CD8-positive, alpha-beta memory T cell (primary cell): ENCODE measurements at places on chromosomes 12 and 14.

GRCh38 chr14:103346286-103346685, 12.2 kb downstream of the EIF5 start:
- no peak for DNase-seq

DNA sequence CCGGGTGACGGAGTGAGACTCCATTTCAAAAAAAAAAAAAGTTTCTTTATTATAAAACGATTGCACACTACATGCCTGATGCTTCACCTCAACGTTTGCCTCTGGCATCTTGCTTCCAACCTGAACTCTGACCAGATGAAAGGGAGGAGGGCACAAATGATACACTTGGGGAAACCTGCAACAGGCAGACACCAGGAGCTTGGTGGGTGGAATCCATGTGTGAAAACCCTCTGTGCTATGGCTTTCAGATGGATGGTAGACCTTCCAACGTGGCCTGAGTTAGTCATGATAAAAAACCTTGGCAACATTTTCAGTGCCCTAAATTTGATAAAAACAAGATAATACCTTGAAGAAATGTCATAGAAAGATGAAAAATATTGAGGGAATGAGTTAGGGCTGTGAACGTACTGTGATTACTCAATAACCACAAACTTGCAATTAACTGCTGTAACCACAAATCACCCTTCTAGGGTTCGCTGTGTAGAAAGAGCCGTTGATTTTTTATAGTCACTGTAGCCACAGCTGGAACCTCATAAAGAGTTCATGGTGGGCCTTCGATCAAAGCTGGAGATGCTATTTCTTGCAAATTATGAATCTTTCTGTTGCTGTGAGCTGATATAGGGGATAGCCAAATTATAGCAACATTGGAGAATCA, 26.1 kb upstream of the GZMB start:
- no peak for DNase-seq

GRCh38 chr14:104358528-104359300, 220.3 kb downstream of the KIF26A start:
- DNase-seq: no peak

DNA sequence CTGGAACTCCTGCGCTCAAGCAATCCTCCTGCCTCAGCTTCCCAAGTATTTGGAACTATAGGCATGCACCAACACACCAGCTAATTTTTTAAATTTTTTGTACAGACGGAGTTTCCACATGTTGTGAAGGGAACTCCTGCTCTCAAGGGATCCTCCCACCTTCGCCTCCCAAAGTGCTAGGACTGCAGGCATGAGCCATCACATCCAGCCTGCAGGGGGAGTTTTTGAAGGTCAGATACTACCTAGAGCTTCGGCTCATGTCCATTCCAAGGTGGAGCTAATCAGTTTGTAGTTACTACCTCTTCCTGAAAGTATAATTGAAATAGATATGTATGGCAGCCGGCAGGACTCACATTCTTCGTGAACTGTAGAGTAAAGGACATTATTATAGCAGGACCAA, 3.7 kb upstream of the TAS2R19 start:
- DNase-seq: no peak

DNA sequence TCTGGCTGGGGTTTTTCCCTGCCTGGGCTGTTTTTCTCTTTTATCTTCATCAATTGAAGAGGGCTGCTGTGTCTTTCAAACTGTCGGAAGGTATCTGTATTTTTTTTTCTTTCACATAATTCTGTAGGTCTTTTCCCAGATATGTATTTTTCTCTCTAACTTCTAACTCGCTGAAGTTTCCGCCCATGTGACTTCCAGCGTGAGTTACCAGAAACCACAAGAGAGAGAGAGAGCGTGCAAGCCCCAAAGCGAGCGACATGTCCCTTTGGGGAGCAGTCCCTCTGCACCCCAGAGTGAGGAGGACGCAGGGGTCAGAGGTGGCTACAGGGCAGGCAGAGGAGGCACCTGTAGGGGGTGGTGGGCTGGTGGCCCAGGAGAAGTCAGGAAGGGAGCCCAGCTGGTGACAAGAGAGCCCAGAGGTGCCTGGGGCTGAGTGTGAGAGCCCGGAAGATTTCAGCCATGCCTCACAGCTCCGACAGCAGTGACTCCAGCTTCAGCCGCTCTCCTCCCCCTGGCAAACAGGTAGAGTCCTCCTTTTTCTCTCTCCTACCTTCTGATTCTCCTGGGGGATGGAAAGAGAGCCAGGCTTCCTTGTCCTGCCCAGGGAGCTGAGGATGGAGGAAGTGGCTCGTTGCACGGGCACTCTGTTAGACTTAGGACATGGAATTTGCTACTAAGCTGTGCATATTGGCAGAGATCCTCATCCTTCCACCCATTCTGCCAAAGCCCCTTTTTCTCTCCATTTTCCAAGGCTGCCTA, at the start of gene BATF:
Gene BATF, plus strand, starts transcription at position 246 of the 759 bp plus-strand sequence. Its CDS starts 214 bp downstream, at position 460.
- DNase-seq: peak; percentile 84

DNA sequence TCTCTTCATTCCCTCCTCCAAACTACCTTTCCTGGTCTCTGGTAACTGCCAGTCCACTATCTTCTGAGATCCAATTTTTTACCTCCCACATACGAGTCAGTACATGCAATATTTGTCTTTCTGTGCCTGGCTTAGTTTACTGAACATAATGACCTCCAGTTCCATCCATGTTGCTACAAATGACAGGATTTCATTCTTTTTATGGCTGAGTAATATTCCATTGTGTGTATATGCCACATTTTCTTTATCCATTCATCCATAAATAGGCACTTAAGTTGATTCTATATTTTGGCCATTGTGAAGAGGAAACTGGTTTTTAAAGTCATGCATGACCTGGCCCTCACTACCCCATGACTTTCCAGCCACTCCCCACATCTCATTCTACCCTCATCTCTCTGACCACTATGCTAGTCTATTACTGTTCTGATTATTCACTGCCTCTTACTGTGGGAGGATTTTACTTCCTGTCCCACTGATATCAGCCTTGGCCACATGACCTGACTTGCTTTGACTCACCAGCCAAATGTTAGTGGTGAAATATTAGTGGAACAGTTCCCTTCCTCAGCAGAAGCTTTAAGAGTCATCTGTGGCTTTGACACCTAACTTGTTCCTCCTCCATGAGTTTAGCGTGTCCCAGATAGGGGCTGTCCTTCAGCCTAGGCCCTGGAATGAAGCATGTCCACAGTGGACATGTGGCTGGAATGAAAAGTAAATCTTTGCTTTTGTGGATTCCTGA, 52.2 kb downstream of the GOLGA5 start:
- no peak for DNase-seq

- DNase-seq: no peak
Measured at GRCh38 chr12:22447223-22447622, 97.1 kb downstream of the C2CD5 start.

- DNase-seq: no peak
Measured at GRCh38 chr12:20492251-20492760, 124.0 kb downstream of the PDE3A start.

DNA sequence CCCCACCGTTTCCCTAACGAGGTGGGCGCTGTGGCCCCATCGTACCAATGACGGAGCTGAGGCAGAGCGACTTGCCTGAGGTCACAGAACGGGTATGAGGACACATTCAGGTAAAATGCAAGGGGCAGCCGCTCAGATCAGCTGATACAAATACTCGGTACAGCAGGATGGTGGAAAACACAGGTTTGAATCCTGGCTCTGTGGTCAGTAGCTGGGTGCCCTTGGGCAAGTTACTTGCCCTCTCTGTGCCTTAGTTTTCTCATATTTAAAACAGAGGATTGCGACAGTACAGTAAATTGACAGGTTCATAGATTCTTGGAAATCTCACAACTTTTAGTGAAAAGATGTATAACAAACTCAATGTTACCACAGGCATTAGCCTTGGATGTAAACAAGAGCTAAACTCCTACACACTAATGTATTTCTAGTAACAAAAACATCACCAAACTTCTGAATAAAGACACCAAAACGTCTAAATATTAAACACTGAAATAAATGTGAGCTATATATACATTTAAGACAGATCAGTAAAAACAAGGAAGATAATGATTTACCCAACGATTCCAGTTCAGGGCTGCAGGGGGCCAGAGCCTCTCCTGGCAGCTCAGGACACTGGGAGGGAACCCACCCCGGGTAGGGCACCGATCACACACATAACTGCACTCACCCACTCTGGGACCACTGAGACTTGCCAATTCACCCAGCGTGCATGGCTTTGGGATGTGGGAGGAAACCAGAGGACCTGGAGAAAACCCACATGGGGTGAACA, 128.4 kb downstream of the RBM19 start:
- no peak for DNase-seq

DNA sequence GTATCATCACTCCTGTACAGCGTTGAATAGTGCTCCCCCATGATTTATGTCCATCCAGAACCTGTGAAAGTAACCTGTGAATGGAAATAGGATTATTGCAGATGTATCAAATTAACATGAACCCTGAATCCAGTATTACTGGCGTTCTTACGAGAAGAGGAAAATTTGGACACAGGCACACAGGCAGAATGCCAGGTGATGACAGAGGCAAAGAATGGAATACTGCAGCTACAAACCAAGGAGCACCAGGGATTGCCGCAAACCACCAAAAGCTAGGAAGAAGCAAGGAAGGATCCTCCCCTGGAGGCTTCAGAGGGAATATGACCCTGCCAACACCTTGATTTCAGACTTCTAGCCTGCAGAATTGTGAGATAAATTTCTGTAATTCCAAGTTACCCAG, 113.5 kb upstream of the EGLN3 start:
- DNase-seq: no peak

GRCh38 chr14:100836941-100837804, 11.3 kb downstream of the MEG3 start:
- no peak for DNase-seq

DNA sequence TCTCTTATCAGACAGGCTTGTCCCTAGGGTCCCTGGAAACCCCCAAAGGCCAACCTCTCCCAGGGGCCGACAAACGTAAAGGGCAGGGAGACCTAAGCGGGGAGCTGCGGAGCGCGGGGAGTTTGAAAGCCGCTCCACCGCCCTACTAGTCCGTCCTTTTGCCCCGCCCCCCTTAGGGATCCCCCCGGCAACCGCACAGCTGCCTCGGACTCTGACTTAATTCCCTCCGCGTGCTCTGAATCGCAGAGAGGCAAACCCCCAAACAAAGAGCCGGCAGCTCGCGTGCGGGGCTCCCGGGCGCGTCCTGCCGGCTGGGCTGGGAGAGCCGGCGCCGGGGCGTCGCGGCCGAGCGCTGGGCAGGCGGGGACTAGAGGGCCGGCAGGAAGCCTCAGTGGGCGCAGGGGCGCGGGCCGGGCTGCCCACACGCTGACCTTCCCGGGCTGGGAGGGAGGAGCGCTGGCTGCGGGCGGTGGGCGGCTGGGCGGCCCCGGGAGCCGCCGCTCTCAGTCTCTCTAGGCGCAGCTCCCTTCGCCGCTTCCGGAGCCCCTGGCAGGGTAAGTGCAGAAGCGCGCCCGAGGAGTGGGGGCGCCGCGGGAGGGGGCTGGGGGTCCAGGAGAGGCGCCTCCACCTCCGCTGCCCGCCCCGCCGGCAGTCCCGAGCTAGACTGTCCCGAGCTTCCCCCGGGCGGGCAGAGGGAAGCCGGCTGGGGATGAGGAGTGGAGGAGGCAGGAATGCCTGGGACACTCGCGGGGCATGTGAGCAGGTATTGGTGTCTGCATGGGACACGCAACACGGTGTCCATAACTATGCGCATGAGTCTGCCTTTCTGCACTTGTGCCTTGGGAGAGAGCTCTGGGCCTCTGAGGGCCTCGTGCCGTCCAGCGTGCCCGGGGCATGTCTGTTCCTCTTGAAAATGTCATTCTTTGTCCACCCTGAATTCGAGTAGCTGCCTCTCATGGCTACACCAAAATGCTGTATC, at the start of gene TSPAN11:
Gene TSPAN11, plus strand, starts transcription at position 506 of the 979 bp plus-strand sequence. CDS start 27,244 bp downstream, outside the sequence.
- DNase-seq: no peak

DNA sequence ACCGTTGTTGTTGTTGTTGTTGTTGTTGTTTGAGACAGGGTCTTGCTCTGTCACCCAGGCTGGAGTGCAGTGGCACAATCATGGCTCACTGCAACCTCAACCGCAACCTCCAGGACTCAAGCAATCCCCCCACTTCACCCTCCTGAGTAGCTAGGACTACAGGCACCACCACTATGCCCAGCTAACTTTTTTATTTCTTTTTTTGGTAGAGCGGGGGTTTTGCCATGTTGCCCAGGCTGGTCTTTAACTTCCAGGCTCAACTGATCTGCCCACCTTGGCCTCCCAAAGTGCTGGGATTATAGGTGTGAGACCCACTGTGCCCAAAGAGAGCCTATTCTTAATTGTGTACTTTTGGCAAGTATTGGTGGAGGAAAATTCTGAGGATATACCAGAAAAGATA, 25.7 kb downstream of the MOK start:
- DNase-seq: no peak

DNA sequence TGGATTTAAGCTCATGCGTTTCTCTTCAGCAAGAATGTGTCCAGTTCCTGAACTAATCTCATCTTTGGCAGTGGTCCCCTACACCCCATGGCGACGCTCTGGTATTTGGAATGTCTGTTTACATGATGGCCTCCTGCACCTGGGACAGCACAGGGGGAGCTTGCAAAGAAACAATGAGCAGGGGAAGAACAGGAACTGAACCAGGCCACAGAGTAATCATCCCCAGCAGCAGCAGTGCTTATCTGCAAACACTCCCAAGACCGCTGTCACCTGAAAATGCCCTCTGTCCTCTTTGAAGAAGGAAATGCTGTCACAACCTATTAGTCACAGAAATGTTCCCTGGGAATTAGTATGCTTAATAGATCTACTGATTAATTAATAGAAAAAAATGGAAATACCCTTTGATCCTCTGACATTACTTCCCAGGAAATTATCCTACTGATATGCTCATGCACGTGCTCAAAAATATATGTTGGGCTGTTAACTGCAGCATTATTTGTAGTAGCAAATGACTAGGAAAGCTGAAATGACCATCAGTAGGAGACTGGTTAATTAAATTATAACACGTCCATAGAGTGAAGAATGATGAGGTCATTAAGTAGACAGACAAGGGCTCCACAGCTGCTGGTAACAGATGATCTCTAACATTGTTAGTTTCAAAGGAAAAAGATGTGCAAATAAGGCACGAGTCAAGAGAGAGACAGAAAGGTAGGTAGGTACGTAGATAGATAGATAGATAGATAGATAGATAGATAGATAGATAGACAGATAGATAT, 279.3 kb upstream of the FLRT2 start:
- no peak for DNase-seq

- DNase-seq: no peak
Measured at GRCh38 chr14:96804895-96805294, 7.7 kb downstream of the VRK1 start.

DNA sequence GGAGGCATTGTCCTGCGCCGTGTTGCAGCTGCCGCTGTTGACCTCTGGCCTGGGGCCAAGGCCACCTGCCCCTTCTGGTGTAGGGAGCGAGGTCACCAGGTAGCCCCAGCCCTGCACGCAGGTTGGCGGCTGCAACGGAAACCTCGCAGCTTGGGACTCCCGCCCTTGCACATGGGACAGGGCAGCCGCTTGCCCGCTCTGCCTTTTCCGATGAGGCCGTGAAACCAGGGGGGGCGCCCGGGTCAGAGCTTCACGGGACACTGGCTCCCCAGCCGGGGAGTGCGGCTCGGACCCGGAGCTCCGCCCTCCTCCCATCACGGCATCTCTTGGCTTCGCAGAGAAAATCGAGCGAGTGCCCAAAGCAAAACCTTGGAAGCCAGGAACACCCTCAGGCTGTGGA, 25.4 kb downstream of the DNAH10 start:
- no peak for DNase-seq
